CD4-positive, alpha-beta T cell treated with Interferon alpha-2 for 1 hour (primary cell): ENCODE measurements at places on chromosomes 1 and 21.

- DNase-seq, result no peak
Observed at GRCh38 chr1:70071601-70072000, 133.8 kb downstream of the LRRC40 start.

GRCh38 chr1:23911921-23912320 is 1.2 kb downstream of the CNR2 start:
- DNase-seq, result no peak

- no peak for DNase-seq
Observed at GRCh38 chr1:241660424-241660972, 8.4 kb downstream of the WDR64 start.

GRCh38 chr1:15958793-15959192 is 17.1 kb downstream of the ZBTB17 start:
- DNase-seq, result no peak

- no peak for DNase-seq
Observed at GRCh38 chr21:46594276-46594675, 10.6 kb downstream of the S100B start.

GRCh38 chr1:150895618-150896017 is 8.7 kb downstream of the CTXND2 start:
- DNase-seq, result no peak
